ENCODE measurements at places on chromosomes 11 and 22.

DNA sequence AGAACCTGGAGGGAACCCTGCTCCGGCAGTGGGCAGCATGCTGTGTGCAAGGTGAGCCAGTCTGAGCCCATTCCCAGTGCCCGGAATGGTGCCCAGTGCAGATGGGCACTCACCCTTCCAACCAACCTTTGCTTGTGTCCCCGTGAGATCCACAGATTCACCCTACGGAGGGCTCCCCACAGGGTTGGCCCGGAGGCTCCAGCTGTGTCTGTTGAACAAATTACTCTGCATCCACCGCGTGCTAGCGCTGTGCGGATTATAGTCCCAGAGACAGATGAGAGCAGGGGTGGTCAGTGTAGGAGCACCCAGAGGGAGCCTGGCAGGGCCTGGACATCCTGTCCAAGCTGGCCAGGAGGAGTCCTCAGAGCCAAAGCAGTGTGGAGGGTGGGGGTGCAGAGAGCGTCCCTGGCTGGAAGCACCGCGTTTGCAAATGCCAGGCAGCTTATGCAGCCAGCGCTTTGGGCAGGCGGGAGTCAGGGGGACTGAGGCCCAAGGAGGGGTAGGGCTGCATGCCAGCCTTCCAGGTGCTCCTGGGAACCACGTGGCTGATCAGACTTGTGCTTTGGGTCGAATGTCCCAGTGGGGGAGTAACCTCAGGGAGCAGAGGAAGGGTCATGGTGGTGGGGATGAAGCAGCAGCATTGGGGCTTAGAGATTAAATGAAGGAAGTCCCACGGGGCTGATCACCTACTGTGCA is 80.5 kb downstream of the KCNQ1 start:
- no peak for DNase-seq

- no peak for DNase-seq
These were observed 168.9 kb upstream of the CHORDC1 start for GRCh38 chr11:90391756-90392155.

- no peak for DNase-seq
These were observed 1162.1 kb downstream of the DLG2 start for GRCh38 chr11:84465040-84465439.

DNA sequence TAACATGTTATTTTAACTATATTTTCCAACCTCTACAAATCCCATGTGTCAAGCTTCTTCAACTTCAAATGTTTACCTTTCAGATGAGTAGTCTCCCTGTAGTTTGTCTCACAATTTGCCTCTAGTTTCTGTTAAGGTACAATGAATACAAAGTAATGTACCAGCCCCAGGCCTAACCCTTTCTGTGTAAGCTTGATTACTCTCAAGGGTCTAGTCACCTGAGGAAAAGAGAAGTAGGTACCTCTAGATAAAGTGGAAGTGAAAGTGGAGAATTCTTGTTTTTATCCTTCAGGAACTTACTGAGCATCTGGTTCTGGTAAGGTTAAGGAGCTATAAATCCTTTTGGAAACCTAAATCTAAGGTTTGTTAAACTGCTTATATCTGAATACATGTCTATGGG is at the start of gene OR51A7:
OR51A7 (plus strand) TSS at position 300 of the 400 bp plus-strand sequence. CDS start 3,587 bp downstream, outside the sequence.
- DNase-seq, result no peak

DNA sequence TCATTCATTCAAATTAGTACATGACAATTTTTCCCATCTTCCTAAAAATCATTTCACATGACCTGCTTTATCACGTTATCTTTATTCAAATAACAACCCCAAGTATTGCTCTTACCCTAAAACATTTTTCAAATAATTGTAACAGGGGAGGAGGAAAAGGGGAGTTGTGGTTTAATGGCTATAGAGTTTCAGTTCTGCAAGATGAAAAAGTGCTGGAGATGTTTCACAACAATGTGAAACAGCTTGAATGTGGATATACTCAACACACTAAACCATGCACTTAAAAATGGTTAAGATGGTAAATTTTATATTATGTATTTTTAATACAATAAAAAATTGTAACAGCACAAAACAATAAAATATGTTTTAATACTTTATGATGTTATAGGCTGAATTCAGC is 161.6 kb upstream of the GUCY1A2 start:
- DNase-seq, result no peak

DNA sequence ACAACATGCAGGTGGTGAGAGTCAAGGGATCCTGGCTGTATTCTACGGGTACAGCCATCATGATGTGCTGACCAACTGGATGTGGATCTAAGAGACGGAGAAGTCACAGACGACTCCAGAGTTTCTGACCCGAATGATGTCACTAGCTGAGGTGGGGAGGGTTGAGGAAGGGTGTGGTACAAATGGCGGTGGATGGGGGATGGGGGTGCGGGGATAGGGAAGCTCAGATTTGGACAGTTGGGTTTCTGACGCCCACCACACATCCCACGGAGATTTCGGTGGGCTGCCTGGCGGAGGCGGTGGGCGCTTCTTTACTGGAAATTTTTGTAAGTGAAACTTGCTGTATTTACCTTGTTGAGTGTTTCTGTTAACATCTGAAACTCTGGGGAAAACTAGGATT is 126.7 kb downstream of the OSBP2 start:
- no peak for DNase-seq

DNA sequence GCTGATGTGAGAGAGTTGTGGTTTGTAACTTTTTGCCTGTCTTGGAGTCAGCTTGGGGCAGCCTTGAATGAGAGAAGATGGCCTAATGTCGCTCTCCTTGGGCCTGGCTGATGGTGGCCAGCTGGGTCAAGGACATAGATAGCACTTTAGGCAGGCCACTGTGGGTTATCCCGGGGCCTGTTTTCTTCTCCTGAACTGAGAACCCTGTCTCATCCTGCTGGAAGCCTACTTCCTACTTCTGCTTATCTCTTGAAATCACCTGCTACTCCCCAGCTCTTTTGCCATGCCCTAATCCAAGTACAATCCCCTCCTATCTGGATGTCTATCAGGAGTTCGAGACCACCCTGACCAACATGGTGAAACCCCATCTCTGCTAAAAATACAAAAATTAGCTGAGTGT is 49.5 kb downstream of the OSBP2 start:
- no peak for DNase-seq

DNA sequence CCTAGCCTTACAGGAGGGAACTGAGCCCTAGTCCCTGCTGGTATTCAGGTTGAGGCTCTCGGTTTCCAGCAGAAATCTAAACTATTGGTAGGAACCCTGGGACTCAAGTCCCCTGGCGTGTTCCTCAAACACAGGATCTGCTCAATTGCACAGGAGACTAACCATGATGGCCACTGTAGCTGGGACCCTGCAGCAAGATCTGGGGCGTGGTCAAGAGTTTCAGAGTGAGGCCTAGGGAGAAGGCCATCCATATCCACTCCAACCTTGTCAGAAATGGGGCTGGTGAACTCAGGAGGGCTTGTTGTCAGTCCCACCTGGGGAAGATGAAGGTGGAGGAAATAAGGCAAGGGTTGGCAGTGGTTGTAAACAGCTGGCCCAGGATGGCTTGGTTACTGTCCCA is 49.9 kb upstream of the PAX6 start:
- DNase-seq, result no peak

- no peak for DNase-seq
These were observed 19.0 kb downstream of the MPPED2 start for GRCh38 chr11:30567120-30567519.

DNA sequence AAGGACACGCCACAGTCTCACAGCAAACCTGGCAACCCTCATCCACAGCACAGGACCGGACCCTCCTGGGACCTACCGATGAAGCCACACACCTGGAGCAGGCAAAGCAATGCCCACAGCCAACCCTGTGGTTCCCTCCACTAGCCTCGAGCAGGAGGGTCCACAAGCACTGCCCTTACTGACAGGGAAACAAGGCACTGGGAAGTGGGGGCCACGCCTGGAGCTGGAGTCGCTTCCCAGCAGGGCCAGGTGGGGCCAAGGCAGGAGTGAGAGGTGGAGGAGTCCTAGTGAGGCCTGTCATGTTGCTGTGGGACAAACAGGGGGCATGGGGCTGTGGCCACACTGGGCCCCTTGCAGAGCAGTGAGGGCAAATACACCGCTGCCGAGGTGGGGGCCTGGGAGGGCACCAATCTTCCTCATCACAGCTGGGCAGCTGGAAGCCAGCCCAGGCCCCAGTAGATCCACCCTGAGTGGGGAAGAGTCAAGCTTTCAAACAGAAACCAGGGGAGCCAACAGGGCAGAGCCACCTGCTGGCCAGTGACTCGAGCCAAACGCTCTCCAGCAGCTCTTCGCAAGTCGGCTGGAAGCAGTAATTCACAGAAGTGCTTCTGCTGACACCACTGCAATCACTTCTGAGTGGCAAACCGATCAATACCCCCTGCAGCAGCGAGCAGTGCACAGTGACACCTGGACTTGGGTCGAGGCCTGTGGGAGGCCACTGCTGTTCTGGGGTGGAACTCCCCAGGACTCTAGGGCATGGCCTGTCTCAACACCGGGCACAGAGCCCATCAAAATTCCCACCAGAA is 13.7 kb downstream of the SULT4A1 start:
- no peak for DNase-seq

DNA sequence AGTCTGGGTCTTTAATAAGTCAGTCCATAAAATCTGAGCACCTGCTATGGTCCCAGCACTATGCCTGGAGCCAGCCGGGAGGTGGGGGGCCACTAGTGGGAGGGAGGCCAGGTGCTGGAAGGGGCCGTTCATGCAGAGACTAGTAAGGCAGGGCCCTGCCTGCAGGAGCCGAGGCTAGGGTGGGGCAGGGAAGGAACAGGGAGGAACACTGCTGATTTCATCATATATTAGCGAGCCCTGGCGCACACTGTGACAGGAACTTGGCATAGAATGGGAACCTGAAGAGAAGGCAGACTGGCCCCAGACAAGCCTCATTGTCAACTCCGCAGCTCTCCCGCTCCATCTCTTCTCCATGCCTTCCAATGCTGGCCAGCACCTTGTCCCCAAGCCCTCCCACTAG is 7.1 kb downstream of the VSIG10L2 start:
- DNase-seq, result no peak

DNA sequence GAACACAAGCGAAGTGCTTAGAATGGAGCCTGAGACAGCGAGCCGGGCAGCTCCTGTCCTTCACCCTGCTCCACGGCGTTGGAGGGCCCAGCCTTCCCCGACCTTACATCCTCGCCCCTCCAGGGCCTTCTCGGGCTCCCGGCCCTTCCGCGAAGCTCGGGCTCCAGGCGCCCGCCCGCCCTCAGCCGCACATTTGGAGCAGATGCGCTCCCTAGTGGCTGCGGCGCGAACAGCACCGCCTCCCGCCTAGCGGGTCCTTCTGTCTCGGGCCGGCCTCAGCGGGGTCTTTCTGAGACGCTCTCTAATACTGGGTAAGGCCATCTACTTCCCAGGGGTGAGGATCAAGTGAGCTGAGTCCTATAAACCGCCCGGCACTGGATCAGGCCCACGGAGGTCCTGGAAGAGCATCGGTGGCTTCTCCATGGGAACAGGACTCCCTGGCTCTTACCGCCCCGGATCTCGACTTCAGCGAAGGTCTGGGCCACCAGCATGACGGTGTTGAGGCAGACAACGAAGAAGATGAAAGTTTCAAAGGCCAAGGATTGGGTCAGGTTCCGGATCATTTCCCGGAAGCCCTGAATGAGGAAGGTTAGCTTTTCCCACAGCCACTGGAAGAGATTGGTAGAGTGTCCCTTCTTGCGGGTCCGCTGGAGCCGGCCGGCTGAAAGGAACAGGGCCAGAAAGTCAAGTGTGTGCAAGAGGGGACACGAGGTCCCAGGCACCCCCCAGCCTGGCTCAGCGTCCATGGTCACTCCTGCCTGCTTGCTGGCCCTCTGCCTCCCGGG is 3.7 kb downstream of the CATSPER1 start:
- DNase-seq, result peak; percentile 70

DNA sequence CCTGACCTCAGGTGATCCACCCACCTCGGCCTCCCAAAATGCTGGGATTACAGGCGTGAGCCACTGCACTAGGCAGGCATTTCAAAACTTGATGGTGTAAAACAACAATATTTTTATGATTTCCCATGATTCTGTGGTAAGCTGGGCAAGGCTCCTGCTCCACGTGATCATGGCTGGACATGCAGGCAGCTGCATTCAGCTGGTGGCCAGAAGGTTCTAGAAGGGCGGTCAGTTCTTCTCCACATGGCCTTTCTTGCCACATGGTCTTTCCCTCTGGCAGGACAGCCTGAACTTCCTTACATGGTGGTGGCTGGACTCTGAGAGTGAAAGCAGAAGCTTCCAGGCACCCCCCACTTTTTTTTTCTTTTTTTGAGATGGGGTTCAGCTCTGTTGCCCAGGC is 9.9 kb upstream of the RASD2 start:
- no peak for DNase-seq

DNA sequence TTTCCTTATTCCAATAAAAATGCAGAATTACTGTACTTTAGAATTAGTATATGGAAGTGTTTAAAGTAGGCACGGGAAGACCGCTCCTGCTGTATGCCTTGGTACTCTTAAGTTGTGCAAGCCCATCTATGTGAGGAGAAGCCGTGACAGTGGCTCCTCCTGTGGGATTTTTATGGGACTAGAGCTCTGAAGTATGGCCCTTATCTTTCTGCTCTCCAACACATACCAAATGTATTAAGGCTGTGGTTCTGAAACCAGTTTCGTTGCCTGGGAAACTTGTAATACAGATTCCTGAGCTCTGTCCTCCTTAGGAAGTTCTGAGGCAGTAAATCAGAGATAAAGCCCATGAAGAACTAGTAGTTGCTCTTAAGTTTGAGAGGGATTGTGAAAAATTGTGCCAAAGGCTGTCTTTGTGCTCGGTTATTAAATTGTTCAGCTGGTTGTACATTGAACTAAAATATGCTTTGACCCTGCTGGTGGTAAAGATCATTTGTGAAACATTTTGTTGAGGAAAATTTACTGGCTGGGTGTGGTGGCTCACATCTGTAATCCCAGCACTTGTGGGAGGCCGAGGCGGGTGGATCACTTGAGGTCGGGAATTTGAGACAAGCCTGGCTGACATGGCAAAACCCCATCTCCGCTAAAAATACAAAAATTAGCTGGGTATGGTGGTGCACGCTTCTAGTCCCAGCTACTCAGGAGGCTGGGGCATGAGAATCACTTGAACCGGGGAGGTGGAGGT is 29.3 kb downstream of the RTN3 start:
- DNase-seq, result no peak

DNA sequence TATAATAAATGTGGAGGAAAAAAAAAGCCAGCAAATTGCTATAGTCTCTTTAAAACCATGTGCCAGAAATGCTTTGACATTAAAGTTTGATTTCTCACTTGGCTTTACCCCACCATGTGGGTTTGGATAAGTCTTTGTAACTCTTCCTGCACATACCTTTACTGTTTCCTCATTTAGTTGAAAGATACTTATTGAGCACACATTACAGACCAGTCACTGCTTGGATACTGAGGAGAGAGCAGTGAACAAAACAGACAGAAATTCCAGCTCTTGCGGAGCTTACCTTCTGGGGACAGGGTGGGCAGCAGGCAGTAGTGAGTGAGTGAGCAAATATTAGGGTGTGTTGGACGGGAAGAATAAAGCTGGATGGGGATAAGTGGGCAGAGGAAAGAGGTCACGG is 13.7 kb downstream of the PACS1 start:
- no peak for DNase-seq

DNA sequence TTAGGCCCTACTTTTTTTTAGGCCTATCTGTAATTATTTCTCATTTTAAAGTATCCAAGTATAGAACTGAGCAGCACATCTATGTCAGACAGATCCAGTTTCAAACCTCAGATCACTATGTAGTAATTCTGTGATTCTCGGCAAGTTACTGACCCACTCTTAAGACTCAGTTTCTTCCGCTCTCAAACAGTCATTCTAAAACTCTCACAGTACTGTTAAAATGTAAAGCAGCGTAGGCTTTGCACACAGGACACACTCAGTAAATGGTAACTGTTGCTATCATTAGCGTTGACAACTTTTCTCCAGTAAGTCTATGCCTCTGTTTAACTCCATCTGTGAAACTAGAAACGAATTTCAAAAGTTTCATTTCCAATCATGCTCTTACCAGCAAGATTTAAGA is 277.1 kb downstream of the TTC28 start:
- DNase-seq, result no peak

- DNase-seq, result no peak
These were observed 25.0 kb upstream of the OAF start for GRCh38 chr11:120185706-120186455.

Data from inflammatory macrophage treated with lipopolysaccharide for 4 hours (primary cell).